SJSA1 (cell line): ENCODE measurements at places on chromosomes 2 and 18.

DNA sequence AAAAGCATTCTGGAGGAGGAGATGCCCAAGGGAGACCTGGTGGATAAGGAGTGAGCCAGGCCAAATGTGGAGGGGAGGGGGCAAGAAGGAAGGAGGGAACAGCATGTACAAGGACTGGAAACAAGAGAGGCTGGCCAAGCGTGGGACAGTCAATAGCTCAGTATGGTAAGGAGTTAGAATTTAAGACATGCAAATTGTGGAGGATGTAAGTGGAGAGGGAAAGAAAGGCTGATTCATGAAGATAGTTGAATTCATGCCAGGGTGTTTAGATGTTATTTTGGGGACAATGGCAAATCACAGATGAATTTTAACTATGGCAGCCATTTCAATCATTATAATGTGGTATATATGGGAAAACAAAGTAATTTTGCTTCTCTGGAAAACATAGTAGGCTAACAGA is 462.3 kb downstream of the MEIS1 start:
- DNase-seq, result peak; percentile 69

DNA sequence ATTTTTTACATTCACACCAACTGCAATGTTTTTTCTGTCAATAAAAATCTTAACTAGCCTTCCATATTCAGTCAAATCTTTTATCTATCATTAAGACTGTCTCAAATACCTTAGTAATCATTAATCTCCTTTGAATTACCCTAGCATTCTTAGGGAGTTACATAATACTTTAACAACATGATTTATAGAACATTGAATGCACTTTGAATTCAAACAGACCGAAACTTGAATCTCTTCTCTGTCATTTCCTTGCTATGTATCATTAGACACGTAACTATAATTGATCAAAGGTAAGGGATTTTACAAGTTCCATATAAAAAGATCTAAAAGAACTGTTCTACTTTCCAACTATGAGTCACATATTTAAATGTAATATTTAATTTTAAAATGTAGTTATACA is 330.9 kb downstream of the RIT2 start:
- no peak for DNase-seq

DNA sequence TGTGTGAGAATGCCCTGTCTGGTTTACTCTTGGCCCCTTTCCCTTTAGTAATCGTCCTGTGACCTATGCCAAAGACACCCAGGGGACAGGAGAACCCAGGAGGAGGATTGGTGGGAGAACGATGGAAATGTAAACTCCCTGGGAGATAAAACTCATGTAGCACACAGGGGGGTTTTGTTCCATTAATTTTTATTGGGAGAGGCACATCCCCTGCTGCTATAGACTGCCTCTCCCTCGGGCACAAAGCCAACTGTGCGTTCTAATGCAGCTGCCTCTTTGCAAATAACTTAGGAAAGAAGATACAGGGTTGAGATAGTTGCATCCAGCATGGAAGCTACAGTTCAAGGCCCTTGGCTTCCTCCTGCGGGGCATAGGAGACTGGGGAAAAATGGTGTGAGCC is 489.6 kb downstream of the SLC4A3 start:
- DNase-seq, result no peak

DNA sequence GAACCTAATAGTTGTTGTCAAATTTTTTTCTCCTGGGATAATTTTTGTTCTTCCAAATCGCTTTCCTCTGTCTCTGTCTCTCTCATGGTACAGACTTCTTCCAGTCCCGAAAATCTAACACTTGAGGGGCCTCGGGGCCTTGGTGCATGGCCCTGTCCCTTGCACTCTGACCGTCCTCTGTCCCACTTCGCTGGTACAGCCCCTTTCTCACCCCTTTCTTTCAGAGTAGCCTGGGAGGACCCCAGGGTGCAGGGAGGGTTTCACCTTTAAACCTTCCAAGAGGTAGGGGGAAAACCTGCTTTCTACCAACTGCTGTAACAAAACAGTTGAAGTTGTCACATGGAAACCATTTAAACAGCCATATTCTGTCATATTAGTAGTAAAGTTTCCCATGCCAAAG is 22.2 kb upstream of the FAHD2A start:
- no peak for DNase-seq

DNA sequence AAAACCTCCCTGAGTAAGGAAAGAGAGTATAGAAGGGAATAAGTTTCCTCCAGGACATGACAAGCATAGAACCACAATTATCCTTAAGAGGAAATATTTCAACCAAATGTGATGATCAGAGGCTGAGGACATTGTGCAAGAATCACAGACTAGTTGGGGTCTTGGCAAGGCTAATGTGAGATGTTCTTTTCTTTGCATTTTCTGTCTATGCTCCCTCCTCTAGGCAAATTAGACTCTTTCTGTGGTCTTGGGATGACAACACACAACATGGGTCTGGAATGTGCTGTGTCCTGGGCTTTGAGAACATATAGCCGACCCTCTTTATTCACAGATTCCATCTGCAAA is 32.0 kb upstream of the IL1RL1 start:
- DNase-seq, result no peak

DNA sequence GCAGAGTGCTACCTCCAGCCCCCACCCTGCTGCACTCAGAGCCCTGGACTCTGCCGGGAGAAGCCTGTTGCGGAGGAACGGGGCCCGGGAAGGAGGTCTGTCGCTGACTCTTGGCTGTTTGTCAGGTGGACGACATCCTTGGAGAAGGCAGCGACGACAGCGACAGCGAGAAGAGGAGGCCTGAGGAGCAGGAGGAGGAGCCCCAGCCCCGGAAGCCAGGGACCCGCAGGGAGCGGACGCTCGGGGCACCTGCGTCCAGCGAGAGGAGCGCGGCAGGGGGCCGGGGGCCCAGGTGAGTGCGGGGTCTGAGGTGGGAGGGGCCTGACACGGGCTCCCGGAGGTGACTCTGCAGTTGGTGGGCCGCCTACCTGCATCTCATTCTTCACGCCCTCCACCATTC is 56.6 kb downstream of the CTDP1 start:
- no peak for DNase-seq

- peak; percentile 49 for DNase-seq
These were observed 678.3 kb downstream of the NYAP2 start for GRCh38 chr2:226077841-226078240.

DNA sequence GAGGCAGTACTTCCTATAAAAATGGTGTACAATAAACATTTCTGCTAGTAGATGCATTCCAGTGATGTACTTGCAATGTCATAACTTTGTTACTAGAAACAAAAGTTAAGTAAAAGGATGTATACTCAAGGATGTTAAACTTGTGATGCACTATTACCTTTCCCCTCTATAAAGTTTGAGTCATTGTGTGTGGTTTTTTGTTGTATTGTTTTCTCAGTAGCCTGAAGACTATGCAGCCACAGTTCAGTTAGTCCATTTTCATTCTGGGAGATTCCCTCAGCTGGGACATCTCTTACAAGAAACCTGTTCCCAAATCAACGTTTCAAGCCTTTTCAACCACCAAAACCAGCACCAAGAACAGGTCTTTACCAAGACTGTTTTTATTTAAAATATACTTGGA is 5.6 kb downstream of the ATP5MC3 start:
- no peak for DNase-seq

- no peak for DNase-seq
These were observed 223.2 kb downstream of the PMAIP1 start for GRCh38 chr18:60123031-60123430.

- DNase-seq, result no peak
These were observed 301.1 kb upstream of the SMIM21 start for GRCh38 chr18:75728621-75729020.

- no peak for DNase-seq
These were observed 36.7 kb downstream of the MCFD2 start for GRCh38 chr2:46878886-46879285.

- DNase-seq, result peak; percentile 51
These were observed 196.5 kb downstream of the SATB2 start for GRCh38 chr2:199261239-199261638.

- DNase-seq, result no peak
These were observed 65.3 kb downstream of the MEMO1 start for GRCh38 chr2:31945572-31945935.

- no peak for DNase-seq
These were observed 167.3 kb upstream of the NOSTRIN start for GRCh38 chr2:168635065-168635577.
